ENCODE measurements at places on chromosomes 5 and 9.

GRCh38 chr5:56467176-56467717 lies 234.1 kb upstream of the ANKRD55 start:
- DNase-seq: no peak

DNA sequence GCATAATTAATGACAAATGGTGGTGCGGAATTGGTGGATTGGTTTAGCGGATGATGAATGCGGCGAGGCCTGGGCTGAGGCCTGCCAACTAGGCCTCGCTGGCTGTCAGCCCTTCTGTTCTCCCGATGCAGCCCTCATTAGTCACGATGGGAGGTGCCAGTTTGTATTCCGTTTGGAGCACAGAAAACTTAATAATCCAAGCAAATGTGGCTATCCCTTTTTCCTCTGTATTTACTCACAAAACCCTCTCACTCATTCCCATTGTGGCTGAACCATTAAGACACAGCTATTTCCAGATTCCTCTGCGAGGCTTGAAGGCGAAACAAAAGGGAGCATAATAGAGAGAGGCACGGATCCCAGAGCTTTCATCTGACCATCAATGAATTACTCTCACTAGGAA lies 114.3 kb downstream of the MVB12B start:
- DNase-seq: no peak

- no peak for DNase-seq
Observed at GRCh38 chr5:64853777-64854176, 85.0 kb downstream of the CWC27 start.

DNA sequence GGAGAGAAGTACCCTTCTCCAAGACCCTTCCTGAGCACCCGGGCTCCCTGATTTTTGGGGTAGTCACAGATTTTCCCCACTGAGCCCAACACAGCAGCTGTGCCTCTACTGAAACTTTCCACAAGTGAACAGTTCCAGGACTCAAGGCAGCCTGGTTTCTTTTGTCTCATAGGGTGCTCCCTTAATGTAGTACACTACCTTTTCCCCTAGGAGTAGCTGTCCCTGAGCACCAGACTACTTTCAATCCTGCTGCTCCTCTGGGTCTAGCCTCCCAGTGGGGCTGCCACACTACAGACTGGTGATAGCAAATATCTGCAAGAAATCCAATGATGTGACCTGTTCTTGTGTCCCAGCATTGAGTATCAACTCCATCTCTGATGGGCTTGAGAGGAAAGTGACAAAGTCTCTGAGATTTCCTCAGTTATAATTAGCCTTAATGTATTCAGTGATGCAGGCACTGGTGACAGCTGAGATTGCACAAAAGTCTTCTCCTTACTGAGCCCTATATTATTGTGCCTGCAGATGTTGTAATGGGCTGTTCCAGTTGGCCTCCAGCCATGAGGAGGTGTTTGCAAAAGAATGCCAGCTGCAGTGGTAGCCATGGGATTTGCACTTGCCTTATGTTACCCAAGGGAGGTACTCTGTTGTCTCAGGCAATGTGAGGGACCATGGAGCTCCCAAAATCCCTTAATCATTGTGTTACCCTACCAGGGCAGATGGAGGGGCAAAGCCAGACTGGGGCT lies 1802.5 kb downstream of the EFNA5 start:
- DNase-seq: no peak

- DNase-seq: no peak
Observed at GRCh38 chr9:108756746-108757490, 98.9 kb downstream of the ACTL7B start.

DNA sequence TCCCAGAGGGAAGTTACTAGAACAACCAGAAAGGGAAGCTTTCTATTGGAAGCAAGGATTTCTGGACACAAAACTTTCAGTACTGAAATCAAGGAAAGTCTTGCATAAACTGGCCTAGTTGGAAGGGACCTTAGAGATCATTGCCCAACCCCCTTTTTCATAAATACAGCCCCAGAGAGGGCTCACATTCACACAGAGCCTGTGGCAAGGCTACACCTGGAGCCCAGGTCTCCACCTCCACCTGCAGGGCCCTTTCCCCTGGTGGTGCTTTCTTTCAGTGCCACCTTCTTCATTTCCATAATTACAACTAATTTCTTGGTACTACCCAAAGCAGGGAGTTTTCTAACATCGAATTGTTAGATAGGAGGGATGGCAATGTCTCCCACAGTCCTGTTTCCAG lies 85.7 kb downstream of the ADRB2 start:
- DNase-seq: no peak

DNA sequence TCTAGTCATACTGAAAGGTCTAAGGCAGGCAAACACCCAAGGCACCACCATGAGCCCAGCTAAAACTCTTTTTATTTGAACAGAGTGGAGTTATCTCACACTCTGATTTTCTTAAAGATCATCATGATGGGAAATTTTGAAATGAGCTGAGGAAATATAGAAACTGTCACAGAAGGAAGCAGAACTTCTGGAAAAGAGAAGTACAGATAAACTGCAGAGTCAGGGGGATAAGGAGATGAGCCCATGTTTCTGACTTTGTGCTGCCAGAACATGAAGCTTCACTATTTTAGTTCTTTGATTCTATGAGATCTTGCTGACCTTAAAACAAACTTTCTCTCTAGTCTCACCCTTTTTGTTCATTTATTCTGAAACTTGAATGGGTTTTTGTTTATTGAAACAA lies 406.5 kb upstream of the EDIL3 start:
- no peak for DNase-seq

DNA sequence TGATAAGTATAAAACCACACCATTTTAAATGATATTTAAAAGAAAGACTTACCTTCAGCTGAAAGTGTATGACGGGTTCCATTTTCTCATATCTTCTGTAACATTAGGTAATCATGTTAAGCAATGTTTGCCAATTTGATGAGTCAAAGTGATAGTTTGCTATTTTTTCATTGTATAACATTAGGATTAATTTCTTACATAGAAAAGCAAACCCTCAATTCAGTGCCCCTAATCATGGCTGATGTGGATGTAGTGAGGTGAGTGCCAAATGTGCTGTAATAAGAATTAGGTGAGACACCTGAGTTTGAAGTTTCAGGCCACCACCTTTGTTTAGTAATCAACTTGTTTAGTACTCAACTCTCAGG lies 68.0 kb downstream of the UNC13B start:
- no peak for DNase-seq

- DNase-seq: no peak
Observed at GRCh38 chr5:137316346-137316736, 182.8 kb downstream of the SPOCK1 start.

DNA sequence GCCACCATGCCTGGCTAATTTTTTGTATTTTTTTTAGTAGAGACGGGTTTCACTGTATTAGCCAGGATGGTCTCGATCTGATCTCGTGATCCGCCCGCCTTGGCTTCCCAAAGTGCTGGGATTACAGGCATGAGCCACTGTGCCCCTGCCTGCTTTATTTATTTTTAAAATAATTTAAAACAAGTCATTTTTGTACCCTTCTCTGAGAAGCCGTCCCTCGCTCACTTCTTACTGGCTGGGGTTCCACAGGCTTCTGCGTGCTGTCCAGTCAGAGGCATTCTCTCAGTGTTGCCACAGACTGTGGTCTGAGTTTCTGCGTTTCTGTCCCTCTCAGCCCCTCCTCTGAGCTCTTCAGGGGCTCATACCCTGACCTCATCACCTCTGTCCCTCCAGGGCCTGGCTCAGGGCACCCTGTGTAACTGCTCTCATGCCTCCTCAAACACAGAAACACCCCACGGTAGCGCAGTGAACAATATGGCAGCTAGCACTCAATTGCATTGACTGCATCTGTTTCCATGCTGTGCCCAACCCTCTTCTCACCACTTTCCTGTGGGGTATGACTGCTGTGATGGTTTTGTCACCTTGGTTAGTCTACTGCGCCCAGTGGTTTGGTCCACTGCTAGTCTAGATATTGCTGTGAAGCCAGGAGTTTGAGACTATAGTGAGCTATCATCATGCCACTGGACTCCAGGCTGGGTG lies 44.3 kb upstream of the SH3PXD2B start:
- DNase-seq: no peak

GRCh38 chr9:89278997-89279739 lies 31.8 kb upstream of the CKS2 start:
- DNase-seq: no peak

DNA sequence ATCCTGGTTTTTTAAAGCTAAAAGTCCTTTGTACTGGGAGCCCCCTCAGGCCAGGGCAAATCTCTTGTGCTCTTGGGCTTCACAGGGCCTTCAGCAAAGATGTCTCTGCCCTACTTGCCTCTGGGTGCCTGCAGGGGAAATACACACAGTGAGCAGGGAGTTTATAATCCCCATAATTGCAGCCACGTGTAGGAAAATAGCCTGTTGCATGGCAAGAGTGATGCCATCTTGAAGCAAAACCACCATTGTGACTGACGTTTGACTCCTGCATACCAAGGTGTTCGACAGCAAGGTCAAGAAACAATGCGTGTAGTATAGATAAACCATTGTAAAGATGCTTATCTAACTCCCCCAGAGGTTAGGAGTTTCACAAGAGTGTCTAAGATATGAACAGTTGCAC lies 11.4 kb upstream of the IL3 start:
- DNase-seq: no peak

DNA sequence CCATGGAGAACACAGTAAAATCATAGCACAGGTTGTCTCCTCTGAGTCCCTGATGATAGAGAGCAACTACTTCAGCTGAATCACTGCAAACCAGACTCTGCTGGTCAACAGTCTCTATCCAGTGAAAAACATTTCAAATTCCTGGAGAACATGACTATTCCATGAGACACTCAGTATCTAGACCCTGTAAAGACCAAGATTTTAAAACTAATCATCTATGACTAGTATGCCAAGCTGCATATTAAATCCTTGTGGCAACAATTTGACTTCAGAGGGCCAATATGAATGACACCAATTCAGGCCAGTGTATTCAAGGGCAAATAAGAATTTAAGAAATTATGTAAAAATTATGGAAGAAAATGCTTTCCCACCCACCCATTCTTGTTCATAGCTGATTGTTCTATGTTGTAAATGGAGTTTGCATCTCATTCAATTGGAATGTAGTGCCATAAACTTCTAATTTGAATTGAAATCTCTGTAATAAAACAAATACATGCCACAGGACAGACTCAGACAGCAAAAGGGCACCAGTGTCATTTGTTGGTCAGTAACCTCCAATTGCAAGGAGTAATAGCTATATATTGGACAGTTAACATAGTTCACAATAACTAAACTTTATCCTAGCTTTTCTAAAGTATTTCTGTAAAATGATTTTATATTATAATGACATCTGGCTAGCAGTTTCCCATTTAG lies 80.1 kb upstream of the LPAR1 start:
- no peak for DNase-seq

DNA sequence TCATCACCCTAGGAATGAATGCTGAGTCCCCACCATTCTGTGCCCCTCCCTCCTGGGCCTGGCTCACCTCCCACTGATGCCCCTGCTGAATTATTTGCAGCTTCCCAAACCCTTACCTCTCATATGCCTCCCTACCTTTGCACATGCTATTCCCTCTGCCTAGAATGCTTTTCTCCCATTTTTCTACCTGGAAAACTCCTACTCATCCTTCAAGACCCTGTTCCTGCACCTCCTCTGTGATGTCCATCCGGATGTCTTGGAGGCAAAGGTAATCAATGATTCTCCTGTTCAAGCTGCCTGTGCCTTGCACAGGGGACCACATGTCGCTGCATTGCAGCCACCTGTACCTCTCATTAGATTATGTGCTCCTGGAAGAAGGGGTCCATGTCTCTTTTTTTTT lies 104.8 kb upstream of the LMX1B start:
- no peak for DNase-seq
